ENCODE measurements at places on chromosomes 3 and 15. TPM values are rescaled to one million over a fixed set of nuclear protein-coding genes. Genes with fewer than 3 reads are reported as not detected.

ZCWPW2 gene
- total RNA-seq, result 0.22 TPM

RASA2 gene
- total RNA-seq, result 36.6 TPM

CD80 gene
- total RNA-seq, result 24.3 TPM

C3orf22 gene
- not detected for total RNA-seq

PDCD7 gene
- total RNA-seq, result 22.0 TPM

ADAMTSL3 gene
- not detected for total RNA-seq

GRCh38 chr3:9933561-9934234, at the start of gene CRELD1:
CRELD1 (plus strand) TSS chr3:9933834; CDS start chr3:9934439, 605 bp downstream.
- ATAC-seq, result peak; percentile 89

DNA sequence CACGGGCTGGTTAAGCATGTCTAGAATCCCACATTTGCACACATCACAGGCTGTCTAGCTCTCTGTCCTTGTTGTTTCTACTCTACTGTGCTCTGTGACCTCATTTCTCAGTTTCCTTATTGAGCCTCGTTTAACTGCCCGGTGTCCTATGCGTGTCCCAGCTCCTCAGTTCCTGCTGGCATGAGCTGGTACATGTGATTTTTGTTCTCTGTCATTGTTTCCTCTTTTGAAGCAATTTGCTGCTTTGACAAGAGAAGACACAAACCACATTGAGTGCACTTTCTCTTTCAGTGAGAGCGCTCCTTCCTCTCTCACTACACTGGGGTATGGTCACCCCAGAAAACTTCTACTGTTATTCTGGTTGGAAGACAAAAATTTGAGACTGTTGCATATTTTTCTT, 563.5 kb downstream of the PDCD6IP start:
- peak; percentile 43 for ATAC-seq

DNA sequence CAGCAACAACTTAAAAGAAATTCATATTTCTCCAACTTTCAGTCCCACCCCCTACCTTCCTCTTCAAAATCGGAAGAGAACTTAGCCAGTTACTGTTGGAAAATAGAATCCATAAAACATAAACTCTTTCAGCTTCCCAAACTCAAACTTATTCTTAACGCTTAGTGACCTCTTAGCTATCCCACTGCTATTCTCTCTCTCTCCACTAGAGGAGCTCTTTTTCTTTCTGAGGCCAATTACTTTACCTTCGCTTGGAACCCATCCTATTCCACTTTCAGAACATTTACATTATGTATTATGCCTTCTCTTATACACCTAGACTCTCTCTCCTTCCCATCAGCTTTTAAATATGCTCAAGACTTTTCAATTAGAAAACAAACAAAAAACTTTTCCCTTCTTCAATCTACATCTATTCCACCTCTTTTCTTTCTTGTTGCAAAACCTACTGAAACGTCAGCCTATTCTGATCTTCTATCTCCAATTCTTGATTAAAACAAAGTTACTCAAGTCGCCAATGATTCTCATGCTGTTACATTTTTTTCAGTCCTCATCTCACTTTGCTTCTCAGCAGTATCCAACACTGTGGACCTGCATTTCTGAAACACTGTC, 13.4 kb upstream of the GHSR start:
- peak; percentile 47 for ATAC-seq

- ATAC-seq, result no peak
Observed at GRCh38 chr3:39460677-39461076, 6.8 kb upstream of the MOBP start.

- ATAC-seq, result no peak
Observed at GRCh38 chr3:114824014-114824413, 323.1 kb downstream of the ZBTB20 start.

GRCh38 chr3:43038010-43038409, 58.9 kb downstream of the GASK1A start:
- peak; percentile 88 for ATAC-seq

- ATAC-seq, result peak; percentile 79
Observed at GRCh38 chr3:16200411-16200810, 25.9 kb downstream of the GALNT15 start.

- ATAC-seq, result peak; percentile 67
Observed at GRCh38 chr3:125107861-125108567, 52.2 kb upstream of the HEG1 start.

- ATAC-seq, result no peak
Observed at GRCh38 chr3:109005443-109005842, 51.8 kb upstream of the GUCA1C start.

GRCh38 chr15:89299896-89300295, 34.7 kb downstream of the POLG start:
- no peak for ATAC-seq

DNA sequence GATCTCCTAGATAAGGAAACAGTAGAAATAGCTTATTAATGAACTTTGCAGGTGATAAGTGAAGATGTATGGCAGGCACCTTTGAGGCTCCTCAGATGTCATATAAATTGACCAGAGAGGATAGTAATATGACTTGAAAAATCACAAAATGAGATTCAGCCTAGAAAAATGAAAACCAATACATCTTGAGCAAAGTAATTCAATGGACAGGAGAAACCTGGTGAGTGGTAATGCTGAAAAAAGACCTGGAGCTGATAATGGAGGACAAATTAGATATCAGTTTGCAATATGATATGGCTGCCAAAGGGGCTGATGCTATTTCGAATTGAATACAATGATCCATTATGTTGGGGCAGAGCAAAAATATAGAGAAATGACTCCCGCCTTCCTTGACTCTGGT, 103.9 kb downstream of the LSAMP start:
- ATAC-seq, result no peak

- ATAC-seq, result no peak
Observed at GRCh38 chr3:128849911-128850455, 29.4 kb upstream of the ACAD9 start.

- ATAC-seq, result no peak
Observed at GRCh38 chr3:156311930-156312329, 191.6 kb downstream of the KCNAB1 start.

- no peak for ATAC-seq
Observed at GRCh38 chr3:128445357-128445756, 21.3 kb downstream of the DNAJB8 start.
